ENCODE measurements at places on chromosomes 7 and 10.
A peak's percentile ranks its signal among the peaks of the same experiment; 100 is the strongest.

- peak; percentile 60 for DNase-seq
These were observed 28.6 kb downstream of the PDSS1 start for GRCh38 chr10:26725837-26726727.

- DNase-seq, result no peak
These were observed 688.7 kb downstream of the SDK1 start for GRCh38 chr7:3989723-3990122.

- no peak for DNase-seq
These were observed 132.9 kb downstream of the CHN2 start for GRCh38 chr7:29327455-29327854.

GRCh38 chr10:51574248-51575048, 124.9 kb downstream of the CSTF2T start:
- no peak for DNase-seq

DNA sequence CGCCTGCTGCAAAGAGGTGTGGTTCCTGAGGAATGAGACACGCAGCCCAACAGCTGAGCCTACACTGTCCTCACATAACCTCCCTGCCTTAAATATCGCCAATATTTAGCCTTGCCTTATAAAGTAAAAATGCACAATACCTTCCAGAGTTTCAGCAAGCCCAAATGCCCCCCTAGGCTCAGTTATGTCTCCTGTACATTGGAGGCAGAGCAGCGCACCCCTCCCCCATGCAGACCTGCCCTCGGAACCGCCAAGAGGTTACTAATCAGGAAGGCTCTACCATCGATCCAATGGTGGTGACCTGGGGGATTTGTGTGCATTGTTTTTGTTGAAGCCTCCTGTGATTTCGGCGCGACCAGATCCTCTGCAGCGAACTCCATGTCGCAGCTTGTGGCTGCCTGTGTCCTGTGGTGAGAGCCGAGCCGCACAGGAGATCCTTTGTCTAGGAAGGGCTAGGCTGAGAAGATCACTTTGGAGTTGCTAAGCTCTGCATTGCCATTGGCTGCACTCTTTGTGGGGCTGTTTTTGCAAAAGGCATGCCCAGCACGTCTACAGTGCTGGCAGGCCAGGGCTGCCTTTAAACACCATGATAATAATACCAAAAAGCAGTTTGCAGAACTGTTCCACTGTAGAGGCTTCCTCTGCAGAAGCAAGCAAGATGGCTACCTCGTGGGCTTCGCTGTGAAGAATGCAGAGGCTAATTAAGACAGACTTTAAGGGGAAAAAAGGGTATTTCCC, 40.1 kb downstream of the TET1 start:
- peak; percentile 70 for DNase-seq

- DNase-seq, result no peak
These were observed 54.8 kb upstream of the CALCR start for GRCh38 chr7:93629291-93629801.

Measured in activated CD4-positive, alpha-beta memory T cell treated with anti-CD3 and anti-CD28 coated beads, Interleukin-2, amount 10 ng/mL, durations not matched to agents 7 days and 5 days (primary cell).